NCI-H1048 (cell line): ENCODE measurements at places on chromosomes 5 and 9.

DNA sequence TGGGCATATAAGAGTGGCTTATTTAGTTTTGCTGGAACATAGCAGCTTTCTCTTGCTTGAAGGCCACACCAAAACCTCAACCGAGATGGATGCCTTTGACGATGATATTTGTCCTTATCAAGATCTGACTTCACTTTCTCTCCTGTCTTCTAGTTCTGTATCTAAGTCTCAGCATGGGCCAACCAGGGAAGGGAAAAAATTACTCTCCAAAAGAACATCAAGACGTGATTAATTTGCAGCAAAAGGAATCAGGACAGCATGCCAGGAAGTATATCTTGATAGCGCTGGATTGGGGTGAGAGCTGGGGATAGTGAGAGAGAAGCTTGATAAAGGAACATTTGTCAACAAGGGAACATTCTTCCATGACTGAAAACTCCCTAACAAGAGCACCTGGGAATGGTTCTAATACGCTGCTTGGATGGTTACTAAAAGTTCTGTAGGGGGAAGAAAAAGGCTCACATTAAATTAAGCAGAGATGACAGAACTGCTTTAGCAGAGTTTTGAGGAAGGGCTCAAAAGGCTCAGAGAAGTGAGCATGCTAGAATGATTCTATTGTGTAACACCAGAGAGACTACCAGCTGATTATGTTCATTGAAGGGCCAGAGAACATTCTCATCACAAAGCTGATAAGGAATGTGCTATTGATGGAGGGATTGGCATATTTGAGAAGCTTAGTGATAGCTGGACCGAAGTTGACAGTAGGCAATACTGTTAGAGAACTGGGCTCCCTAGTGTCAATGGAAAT, 21.6 kb upstream of the ANXA1 start:
- no peak for DNase-seq

DNA sequence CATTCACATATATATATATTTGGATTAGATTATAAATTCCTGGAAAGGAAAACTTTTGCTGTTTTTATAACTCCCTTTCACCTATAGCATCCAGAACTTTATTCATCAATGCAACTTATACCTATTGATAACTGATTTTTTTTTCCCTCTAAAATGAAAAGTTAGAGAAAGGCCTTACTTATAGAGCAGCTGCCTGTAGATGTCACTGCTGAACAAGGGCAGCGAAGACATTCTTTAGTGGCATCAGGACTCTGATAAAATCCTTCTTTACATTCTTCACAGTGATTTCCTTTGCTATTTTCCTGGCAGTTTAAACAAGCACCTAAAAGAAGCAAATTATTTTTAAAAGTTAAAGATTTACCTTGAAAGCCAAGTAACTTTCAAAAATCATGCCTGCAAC, 32.3 kb upstream of the CDK5RAP2 start:
- no peak for DNase-seq

DNA sequence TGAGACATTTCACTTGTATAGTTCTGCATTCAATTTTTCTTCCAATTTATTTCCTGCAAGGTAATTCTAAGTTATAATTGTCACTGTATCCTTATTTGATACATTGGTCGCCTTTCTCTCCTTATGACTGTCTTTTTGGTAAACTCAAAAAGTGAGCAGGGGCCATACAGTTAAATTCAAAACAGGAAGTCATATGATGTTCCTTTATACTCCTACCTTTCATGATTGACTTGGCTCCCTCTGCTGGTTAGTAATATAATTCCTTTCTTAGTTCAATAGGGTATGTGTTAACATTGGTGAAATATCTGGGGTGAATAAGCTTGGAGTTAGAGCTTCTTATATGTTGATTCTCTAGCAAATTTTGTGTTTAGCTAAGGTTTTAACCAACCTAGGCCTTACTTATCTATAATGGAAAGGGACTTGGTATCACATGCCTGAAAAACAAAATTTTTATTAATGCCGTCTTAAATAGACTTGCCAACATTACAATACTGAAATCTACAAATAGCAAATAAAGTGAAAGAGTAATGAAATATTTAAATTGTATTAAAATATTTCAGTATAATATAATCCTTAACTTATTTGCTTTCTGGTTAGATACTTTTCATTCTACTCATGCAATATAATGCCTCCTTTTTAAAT, 6.0 kb upstream of the NIPBL start:
- DNase-seq, result peak; percentile 59

GRCh38 chr5:122076669-122077365, 1.2 kb downstream of the LOX start:
- peak; percentile 70 for DNase-seq

- DNase-seq, result no peak
Observed at GRCh38 chr5:81313686-81314085, 12.3 kb downstream of the ZCCHC9 start.

DNA sequence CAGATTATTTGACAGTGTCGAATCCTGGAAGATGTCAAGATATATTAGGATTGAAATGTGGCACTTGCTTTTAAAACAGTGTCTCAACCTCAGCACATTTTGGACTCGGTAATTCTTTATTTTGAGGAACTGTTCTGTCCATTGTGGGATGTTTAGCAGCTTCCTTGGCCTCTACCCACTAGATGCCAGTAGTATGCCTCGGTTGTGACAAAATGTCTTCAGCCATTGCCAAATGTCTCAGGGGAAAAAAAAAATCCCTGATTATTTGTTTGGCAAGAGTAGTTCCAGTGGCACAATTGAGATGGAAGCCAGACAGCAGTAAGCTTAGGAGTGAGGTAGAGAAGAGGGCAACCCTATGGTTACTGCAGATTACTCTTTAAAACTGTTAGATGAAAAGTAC, 694.5 kb upstream of the RIOK2 start:
- DNase-seq, result no peak

GRCh38 chr5:147836439-147836838, 5.0 kb upstream of the SPINK1 start:
- no peak for DNase-seq

DNA sequence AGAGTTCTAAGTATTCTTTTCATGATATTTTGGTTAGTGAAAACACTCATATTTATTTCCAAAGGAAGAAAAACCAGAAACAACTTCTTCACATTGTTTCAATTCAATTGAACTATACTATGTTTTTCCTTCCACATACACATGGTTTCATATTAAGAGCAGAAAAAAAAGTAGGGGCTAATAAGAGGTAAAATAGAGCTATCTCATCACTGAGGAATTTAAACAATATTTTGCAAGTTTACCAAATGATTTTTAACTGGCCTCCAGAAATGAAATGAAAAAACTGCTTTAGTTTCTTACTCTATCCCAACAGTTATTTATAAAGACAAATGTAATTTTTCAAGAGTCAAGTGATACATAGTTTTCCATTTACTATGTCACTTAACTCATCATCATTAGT, 233.5 kb downstream of the RFX3 start:
- no peak for DNase-seq

DNA sequence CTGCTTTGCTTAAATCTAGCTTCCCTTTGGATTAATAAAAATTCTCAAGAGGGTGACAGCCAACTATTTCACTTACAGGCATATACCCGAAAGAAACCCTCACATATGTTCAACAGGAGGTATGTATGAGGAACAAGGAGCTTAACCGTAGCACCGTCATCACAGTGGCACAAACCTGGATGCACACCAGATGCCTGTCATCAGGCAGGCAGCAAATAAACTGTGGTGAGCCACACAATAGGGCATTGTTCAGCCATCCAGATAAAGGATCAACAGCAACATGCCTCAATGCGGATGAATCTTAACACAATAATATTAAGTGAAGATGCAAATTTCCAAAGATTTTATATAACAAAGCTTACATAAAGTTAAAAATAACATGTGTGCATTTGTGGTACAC, 5.5 kb upstream of the TNFSF15 start:
- DNase-seq, result peak; percentile 35

- DNase-seq, result peak; percentile 49
Observed at GRCh38 chr5:7745882-7746610, 104.9 kb downstream of the CFAP90 start.

- DNase-seq, result no peak
Observed at GRCh38 chr9:752201-752600, 89.3 kb upstream of the DMRT1 start.

DNA sequence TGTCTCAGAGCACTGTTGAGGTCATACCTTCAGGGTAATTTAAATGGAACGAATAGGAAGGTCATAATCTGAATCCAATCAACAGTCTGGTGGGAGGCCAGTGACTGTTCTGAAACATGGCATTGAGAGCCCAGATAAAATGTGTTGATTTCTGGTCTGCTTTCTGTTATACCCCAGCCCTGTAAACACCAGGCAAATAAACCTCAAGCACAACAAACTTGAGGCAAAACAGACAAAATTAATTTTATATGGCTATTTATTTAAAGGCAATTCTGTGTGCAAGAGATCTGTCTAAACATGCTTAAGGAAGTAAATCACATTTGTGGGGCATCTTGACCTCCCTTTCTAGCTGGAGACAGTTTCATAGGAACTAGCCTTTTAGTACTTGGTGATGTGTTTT, 140.9 kb upstream of the SPEF2 start:
- DNase-seq, result no peak

- DNase-seq, result no peak
Observed at GRCh38 chr5:66702426-66702825, 106.2 kb downstream of the MAST4 start.

DNA sequence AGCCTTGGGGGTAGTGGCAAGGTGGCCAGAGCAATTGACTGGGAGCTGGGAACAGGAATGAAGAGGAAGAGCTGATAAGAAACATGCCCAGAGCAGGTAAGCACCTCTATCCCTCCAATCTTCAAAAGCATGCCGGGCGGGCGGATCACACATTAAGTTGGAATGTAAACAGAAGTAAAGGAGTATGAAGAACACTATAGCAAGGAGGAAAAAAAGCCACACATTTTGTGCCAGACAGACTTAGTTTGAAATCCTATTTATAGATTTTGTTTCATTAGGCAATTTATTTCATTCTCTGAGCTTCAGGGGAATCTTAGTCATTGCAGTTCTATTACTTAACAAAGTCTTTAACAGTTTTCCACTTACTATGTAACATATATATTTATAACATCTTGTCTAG, 173.9 kb upstream of the TNC start:
- no peak for DNase-seq

- DNase-seq, result no peak
Observed at GRCh38 chr9:131273856-131274673, 2.2 kb downstream of the FAM78A start.

GRCh38 chr5:95080441-95080840, 204.5 kb downstream of the MCTP1 start:
- no peak for DNase-seq

DNA sequence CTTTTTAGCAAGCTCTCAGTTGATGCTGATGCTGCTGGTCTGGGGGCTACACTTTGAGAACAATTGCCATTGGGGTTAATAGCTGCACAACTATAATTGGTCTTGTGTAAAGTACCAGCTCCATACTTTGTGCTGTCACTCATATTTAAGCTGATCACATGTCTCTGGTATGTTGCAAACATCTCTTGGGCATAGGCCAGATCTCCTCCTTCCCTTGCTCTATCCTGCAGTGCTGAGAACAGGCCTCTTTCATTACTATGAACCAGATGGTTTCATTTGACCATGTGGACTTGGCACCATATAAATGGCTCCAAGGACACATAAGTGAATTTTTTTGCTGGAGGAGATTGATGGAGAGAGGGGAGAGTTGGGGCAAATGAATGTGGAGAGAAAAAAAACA, 48.4 kb downstream of the DMRT2 start:
- DNase-seq, result no peak

GRCh38 chr9:14315875-14316601, 2.1 kb upstream of the NFIB start:
- DNase-seq, result no peak

DNA sequence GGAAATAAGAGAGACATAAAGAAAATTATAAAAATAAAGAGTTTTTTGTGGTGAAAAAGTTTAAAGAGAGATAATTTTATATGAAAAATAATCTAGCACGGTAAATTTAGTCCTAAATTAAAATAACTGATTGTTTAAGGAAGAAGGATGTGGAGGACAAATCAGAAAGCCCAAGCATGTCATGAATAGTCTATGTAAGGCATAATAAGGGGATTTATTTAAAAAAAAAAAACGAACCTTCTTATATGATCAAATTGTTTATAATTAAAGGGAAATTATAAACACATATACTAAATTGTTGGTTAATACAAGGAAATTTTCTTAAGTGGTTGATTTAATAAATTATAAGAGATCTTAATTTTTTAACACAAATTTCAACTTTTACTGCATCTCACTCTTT, 551.8 kb upstream of the TYRP1 start:
- DNase-seq, result no peak

DNA sequence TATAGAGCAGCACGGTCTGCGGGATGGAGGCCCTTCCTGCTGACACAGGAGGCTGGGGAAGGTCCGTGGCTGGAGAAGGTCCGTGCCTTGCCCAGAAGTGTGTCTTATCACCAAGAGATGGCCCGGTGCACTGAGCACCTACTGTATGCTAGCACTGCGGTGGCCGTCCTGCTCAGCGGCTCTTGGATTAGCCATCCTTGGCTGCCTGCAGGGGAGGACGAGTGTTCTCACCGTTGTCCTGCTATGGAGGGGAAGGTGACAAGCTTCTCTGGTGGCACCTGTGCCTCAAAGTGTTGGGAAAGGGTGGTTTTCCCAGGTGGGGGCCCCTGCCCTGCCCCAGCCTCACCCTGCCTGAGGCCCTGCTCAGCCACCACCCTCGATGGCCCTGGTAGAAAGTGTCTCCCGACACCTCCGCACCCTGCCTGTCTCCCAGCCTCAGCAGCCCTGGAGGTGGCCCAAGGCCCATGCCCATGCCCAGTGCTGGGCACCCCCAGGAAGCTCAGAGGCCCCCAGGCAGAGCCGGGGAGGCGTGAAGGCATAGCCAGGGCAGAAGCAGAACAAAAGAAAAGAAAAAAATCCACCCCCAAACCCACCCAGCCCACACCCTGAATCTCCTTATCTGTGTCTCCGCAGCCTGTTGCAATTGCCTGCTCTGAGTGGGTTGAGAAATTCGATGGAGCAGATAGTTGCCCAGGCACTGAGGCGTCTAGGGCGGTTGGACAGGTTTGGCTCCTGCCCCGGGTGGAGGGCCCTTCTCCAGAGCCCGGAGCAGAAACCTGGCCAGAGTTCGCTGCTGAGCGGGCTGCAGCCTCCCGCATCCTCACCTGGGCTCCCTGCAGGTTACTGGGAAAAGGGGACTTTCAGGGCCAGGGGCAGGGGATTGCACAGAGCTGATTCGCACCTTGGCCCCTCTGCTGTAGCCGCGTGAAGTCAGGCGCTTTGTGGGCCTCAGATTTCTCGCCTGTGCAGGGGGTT, 30.5 kb downstream of the RXRA start:
- DNase-seq, result no peak

DNA sequence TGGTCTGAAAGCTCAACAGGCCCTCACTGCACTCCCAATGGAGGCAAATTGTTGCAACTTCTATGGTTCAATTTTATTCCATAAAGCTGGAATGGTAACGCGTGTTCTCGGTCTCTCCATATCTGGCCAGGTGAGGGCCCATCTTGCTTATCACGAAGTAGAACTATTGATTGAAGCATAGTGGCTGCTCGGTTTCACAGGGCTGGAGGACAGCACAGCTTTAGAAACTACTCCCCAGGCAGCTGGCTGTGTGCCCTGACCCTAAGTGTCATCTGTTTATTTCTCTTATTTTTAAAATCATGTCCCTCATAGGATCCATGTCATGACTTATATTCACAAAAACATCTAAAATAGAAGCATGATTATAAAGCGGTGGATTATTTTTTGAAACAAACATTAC, 223.4 kb downstream of the NPR3 start:
- DNase-seq, result no peak

GRCh38 chr9:127923771-127924170, 6.8 kb downstream of the PIP5KL1 start:
- no peak for DNase-seq

GRCh38 chr5:73160239-73160671, 12.7 kb upstream of the TMEM174 start:
- DNase-seq, result no peak

GRCh38 chr5:61435368-61435767, 103.3 kb downstream of the ZSWIM6 start:
- DNase-seq, result no peak
